Pancreas (tissue), 10 donors: ENCODE measurements at places on chromosomes 1 and 21. TPM values are rescaled to one million over a fixed set of nuclear protein-coding genes. Genes with fewer than 3 reads are reported as not detected.

- no peaks in the 10 kb centered on the region for H3K4me1 ChIP-seq
- no peak overlapping the region for H3K4me3 ChIP-seq
- H3K27ac ChIP-seq = no peak overlapping the region
- no peaks in the 10 kb centered on the region for H3K36me3 ChIP-seq
- DNase-seq = no peak
Observed at GRCh38 chr21:21187579-21187978, 189.4 kb downstream of the NCAM2 start.

GRCh38 chr1:111802110-111802509, 46.4 kb downstream of the DDX20 start:
- H3K27me3 ChIP-seq = no peaks in the 10 kb centered on the region
- H3K4me3 ChIP-seq = no peak overlapping the region
- no peaks in the 10 kb centered on the region for H3K36me3 ChIP-seq

GRCh38 chr21:42161956-42162681, 56.8 kb upstream of the ABCG1 start:
- no peaks in the 10 kb centered on the region for H3K36me3 ChIP-seq
- no peak overlapping the region for H3K4me3 ChIP-seq
- H3K27me3 ChIP-seq = no peaks in the 10 kb centered on the region
- peak; percentile 35 for DNase-seq
- no peak overlapping the region for H3K27ac ChIP-seq

Gene PGLYRP3
- not detected for polyA plus RNA-seq

DNA sequence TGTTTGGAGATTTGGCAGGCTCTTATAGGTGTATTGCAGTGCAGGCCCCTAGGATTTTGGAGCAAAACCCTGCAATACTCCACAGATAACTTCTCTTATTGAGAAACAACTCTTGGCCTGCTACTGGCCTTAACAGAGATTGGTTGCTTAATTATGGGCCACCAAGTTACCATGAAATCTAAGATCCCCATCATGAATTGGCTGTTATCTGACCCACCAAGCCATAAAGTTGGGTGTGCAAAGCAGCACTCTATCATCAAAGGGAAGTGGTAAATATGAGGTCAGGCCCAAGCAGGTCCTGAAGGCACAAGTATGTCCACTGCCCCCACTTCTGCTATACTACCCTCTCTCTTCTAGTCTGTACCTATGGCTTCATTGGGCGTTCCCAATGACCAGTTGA, 130.0 kb upstream of the TNFSF4 start:
- H3K27me3 ChIP-seq = no peaks in the 10 kb centered on the region
- H3K36me3 ChIP-seq = no peaks in the 10 kb centered on the region
- no peaks in the 10 kb centered on the region for H3K4me1 ChIP-seq
- H3K4me3 ChIP-seq = no peak overlapping the region

GRCh38 chr21:33572350-33572749, 16.1 kb downstream of the DONSON start:
- H3K4me1 ChIP-seq = no peaks in the 10 kb centered on the region

GRCh38 chr21:31665397-31665796, 5.9 kb downstream of the SOD1 start:
- no peak for DNase-seq
- H3K27ac ChIP-seq = no peak overlapping the region
- no peak overlapping the region for H3K4me3 ChIP-seq
- H3K36me3 ChIP-seq = peaks cover 10% of the 10 kb centered on the region

GRCh38 chr1:163295949-163296348, 25.8 kb upstream of the NUF2 start:
- H3K27me3 ChIP-seq = no peaks in the 10 kb centered on the region
- no peak overlapping the region for H3K4me3 ChIP-seq
- DNase-seq = no peak
- H3K36me3 ChIP-seq = no peaks in the 10 kb centered on the region
- H3K27ac ChIP-seq = no peak overlapping the region

DNA sequence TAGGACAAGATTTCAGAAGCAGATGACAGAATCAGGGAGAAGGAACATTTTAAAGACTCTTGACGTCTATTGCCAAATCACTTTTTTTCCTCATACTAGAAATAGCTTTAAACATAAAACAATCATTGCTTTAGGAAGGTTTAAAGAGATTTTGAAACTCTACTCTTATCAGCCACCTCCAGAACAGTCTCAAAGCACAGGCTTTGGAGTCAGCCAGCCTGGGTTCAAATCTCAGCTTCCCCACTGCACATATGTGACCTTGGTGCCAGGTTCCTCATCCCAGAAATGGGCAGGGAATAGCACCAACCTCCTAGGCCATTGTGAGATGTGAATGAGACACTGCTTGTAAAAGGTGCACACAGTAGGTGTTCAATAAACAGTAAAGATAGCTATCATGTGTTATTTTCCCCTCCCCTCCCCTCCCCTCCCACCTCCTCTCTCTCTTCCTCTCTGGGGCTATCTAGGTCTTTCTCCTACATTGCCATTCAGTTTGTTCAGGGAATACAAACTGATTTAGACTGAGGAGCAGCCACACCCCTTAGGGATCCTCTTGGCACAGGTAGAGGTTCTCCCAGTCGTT, 20.6 kb downstream of the SPOCD1 start:
- no peak overlapping the region for H3K4me3 ChIP-seq
- no peaks in the 10 kb centered on the region for H3K27me3 ChIP-seq
- no peak overlapping the region for H3K27ac ChIP-seq

DNA sequence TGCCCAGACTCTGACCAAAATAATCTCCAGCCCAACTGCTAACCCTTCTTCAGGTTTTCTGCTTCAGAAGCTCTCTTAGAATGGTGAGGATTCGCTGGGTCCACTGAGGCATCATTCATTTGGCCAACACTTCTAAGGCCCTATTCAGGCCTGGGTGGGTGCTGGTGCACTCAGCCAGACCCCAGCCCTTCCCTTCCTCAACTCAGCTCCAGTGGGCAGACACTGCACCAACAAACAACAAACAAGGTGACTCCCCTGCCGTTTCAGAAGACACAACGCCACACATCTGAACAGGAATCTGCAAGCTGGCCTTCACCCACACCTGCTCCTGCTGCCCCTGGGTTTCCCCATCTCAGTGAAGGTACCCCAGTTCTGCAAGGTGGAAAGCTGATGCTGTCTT, 6.0 kb downstream of the HEYL start:
- H3K27ac ChIP-seq = no peak overlapping the region
- H3K27me3 ChIP-seq = no peaks in the 10 kb centered on the region
- H3K4me3 ChIP-seq = peak overlapping the region; percentile 38
- H3K4me1 ChIP-seq = peaks cover 14% of the 10 kb centered on the region
- DNase-seq = no peak

GRCh38 chr1:60622486-60622885, 459.9 kb upstream of the NFIA start:
- DNase-seq = no peak
- no peaks in the 10 kb centered on the region for H3K36me3 ChIP-seq
- H3K27ac ChIP-seq = no peak overlapping the region
- no peaks in the 10 kb centered on the region for H3K4me1 ChIP-seq

Gene MAP1LC3C
- 0.35 TPM for polyA plus RNA-seq

DNA sequence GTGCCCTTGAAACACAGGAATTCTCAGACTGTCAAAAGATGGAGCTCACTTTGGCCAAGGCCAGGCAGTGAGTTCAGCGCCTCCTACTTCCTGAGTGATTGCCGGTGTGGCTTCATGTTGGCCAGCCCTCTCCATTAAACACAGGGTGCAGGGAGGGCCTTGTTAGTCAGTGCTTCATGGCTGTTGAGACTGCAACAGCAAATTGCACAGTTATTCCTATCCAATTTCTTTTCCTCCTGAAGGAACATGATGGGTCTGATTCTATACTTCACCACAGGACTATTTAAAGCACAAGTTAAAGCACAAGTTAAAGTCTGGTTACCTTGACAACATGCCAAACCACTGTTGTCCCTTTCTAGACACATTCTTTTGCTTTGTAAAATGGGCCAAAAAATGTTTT, 156.6 kb downstream of the SIPA1L2 start:
- H3K27me3 ChIP-seq = no peaks in the 10 kb centered on the region
- H3K27ac ChIP-seq = no peak overlapping the region
- no peak overlapping the region for H3K4me3 ChIP-seq
- H3K4me1 ChIP-seq = no peaks in the 10 kb centered on the region
- no peak for DNase-seq

GRCh38 chr1:61092642-61093041, 10.3 kb downstream of the NFIA start:
- no peak for DNase-seq
- H3K36me3 ChIP-seq = no peaks in the 10 kb centered on the region
- peak overlapping the region; percentile 1 for H3K4me3 ChIP-seq
- no peak overlapping the region for H3K27ac ChIP-seq

- no peaks in the 10 kb centered on the region for H3K4me1 ChIP-seq
- no peak for DNase-seq
- H3K27me3 ChIP-seq = no peaks in the 10 kb centered on the region
- H3K27ac ChIP-seq = no peak overlapping the region
- peaks cover 19% of the 10 kb centered on the region for H3K36me3 ChIP-seq
Observed at GRCh38 chr1:27332536-27333281, 9.1 kb upstream of the SYTL1 start.

Gene TBX15
- not detected for polyA plus RNA-seq

DNA sequence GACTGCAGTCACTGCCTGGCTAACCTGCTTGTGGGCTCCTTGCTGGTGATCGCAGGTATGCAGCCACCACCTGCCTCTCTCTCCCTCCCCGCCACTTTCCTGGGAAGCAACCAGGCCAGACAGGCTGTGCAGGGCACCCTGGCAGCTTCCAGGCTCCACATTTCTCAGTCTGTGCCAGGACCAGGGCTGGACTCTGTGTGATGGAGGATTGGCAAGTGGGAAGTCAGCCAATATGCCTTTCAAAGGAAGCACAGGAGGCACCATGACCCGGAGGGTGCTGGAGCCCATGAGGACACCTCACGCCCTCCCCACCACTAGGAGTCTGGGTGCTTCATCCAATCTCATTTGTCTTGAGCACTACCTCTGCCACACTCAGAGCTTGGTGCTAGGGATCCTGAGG, 15.8 kb upstream of the DISP3 start:
- H3K27me3 ChIP-seq = no peaks in the 10 kb centered on the region
- no peak overlapping the region for H3K27ac ChIP-seq
- no peak for DNase-seq

Gene IFNLR1
- polyA plus RNA-seq = 2.3 TPM

Gene CTSK
- 5.5 TPM for polyA plus RNA-seq

DNA sequence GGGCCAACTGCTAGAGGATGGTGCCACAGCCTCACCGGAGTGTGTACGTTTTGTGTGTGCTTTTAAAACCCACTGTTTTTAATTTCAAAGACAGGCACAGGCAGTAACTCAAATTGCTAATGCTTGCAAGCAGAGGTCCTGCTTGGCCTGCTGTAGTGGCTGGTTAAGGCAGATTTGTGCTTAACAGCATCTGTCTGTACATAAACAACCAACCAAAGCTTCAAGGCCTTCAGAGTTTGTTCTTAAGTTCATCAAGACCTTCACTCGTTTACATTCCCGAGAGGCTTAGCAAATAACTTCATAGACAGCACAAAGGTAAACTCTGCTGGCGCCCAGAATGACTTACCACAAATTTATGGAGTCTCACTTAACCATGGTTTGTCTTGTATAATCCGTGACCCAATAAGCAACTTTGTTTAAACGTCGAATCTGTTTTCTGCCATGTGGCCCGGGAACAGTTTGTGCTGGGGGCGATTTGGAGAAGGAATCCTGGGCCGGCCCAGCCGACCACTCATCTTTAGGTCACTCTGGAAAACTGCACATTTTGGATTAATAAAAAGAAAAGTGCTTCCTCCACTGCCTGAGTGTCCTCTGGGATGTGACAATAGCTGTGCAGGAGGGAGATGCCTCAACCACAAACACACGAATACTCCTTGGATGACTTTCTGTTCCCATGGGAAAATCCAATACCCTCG, 58.1 kb downstream of the CAPZB start:
- H3K4me3 ChIP-seq = no peak overlapping the region
- peaks cover 40% of the 10 kb centered on the region for H3K4me1 ChIP-seq
- H3K27ac ChIP-seq = no peak overlapping the region
- DNase-seq = no peak

- no peaks in the 10 kb centered on the region for H3K4me1 ChIP-seq
- no peak overlapping the region for H3K27ac ChIP-seq
- DNase-seq = no peak
- H3K27me3 ChIP-seq = no peaks in the 10 kb centered on the region
Observed at GRCh38 chr1:34018285-34018684, 146.7 kb downstream of the CSMD2 start.

- DNase-seq = no peak
- peaks cover 6% of the 10 kb centered on the region for H3K4me1 ChIP-seq
- H3K36me3 ChIP-seq = no peaks in the 10 kb centered on the region
- no peaks in the 10 kb centered on the region for H3K27me3 ChIP-seq
Observed at GRCh38 chr1:58928514-58928913, 144.7 kb upstream of the JUN start.

DNA sequence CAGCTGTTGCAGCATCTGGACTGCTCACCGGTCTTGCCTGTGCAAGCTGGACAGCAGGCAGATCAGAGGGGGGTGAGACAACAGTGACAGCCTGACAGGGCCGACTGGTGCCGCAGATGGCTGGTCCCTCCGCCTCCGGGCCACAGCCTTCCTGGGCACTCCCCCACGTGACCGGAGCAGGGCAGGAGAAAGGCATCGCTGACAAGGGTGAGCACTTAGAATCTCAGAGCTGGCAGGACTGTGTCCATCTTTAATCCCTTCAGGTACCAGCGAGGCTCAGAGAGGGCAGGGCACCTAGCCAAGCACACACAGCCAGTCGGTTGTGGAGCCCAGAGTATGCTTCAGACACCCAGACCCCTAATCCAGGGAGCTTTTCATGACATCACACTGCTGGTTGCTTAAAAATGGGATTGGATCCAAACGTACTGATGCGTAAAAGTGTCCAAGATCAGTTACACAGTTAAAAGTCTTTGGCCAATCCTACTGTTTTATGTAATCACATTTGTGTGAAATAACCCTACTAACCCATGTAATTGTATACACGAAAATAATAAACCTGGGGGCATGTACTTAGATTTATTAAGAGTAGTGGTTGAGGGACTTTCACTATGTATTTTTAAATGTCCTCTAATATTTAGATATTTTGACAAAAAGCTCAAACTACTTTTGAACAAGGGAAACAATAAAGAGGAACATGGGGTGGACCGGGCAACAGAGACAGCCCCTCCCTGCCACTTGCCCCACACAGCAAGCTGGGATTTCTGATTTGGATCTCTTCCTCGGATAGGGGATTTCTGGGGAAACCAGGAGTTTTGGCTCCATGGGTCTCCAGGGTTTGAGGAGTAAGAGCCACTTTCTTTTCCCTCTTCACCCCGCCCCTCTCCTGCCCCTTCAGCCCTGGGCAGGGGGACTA, 758 bp upstream of the CNTN2 start:
- H3K27ac ChIP-seq = no peak overlapping the region
- H3K27me3 ChIP-seq = no peaks in the 10 kb centered on the region
- no peak overlapping the region for H3K4me3 ChIP-seq
- H3K36me3 ChIP-seq = no peaks in the 10 kb centered on the region

DNA sequence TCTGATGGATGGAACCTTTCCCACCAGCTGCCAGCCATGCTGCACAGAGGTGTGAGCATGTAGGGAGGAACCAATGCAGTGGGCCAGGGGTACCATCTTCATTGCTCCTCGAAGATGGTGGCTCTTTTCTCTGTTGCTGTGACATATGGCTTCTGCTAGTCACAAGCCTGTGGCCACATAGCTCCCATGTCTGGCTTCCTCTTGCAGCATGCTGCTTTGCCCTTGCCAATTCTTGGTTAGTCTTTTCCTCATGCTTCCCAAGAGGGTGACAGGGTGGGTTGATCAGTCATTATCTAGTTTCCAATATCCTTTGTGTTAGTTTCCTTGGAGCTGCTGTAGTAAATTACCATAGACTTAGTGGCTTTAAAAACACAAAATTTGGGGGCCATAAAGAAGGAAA, 123.4 kb downstream of the ETS2 start:
- DNase-seq = no peak
- no peak overlapping the region for H3K4me3 ChIP-seq
- H3K27me3 ChIP-seq = no peaks in the 10 kb centered on the region
- no peaks in the 10 kb centered on the region for H3K4me1 ChIP-seq
- H3K27ac ChIP-seq = no peak overlapping the region
- H3K36me3 ChIP-seq = no peaks in the 10 kb centered on the region
